HTR-8/SVneo (cell line): ENCODE measurements at places on chromosomes 16 and 17.

DNA sequence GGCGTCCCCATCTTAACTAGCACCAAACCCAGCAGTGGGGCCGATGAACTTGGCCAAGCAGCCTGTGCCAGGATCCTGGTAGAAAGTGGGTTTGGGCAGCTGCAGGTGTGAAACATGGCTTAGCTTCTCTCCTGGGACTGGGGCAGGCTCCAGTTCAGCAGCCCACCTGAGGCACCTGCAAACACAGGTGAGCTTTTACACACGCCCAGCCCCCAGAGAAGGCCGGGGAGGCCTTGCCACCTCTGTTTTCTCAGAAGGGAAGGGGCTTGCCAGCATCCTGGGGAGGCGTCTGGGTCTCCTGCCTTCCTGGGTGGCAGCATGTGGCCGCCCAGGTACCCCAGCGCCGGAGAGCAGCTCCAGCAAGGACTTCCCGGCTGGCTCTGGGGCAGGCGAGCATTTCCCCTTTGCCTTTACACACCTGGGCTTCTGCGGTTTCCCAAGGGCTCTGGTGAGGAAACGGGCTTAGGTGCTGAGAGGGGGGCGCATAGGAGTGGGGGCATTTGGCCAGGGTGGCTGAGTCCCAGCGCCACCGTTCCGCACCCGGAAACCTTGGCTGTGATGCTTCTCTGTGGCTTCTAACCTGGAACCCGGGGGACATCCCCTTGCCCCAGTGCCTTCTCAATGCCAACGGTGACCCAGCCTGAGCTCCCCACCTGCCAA lies 81.6 kb upstream of the CBX4 start:
- DNase-seq = no peak

DNA sequence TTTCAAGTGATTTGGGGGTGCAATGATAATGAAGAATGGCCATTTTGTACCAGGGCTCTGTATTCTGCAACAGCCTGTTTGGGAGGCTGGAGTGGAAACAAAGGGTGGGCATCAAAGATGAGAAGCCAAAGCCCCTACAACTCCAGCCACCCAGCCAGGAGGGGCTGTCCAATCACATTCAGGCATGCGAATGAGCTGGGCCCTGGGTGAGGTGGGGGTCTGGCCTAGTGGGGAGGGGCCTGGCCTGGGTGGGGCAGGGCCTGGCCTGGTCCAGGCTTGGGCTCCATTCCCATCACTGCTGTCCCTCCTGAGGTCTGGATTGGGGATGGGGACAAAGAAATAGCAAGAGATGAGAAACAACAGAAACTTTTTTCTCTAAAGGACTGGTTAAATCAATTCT lies 6.4 kb downstream of the AOC3 start:
- DNase-seq = no peak

- DNase-seq = no peak
These were observed 1.5 kb upstream of the MAPK7 start for GRCh38 chr17:19376811-19377210.

DNA sequence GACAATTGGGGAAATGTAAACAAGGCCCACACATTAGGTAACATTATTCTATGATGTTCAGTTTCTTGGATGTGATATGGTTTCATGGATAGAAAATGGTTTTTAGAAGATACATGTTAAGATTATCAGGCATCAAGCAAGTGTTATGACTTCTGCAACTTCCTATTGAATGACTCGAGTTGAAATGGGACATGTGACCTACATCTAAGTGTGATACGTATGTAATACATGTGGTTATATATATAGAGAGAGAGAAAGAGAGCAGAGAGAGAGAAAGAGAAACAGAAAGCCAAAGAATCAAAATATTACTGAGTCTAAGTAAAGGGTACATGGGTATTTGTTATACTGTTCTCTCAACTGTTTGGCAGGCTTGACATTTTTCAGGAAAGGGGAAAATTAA lies 1.7 kb downstream of the TMEM170A start:
- no peak for DNase-seq

DNA sequence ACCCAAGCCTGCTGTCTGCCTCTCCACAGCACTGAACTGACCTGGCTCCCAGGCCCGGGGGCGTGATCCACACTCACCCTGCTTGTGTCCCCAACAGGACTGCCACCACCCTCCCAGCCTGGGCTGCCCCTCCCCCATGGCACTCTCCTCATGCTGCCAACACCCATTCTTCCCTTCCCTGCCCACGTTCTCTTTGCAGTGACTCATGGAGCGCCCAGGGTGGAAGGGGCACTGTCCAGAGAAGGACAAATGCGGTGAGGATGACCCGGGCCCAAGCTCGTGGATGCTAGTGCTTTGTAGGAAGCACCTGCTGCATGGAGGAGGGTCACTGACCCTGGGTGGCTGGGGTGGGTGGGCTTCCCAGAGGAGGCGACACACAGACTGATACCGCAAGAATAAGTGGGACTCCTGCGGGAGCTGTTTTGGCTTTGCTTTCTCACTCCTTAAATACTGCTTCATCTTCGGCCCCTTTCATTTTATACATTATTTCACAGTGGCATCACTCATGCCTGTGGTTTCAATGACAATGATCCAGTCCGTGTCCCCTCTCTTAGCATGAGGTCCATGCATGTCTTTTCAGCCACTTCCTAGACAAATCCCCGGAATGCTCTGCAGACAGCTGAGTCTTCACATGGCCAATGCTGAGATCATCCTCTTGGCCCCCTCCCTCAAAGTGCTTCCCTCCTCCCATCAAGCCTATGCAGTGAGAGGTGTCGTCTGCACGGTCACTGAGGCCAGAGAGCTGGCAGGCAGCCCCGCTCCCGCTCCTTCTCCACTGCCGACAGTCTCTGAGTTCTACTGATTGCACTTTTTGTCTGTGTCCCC lies 17.6 kb downstream of the CDK5R1 start:
- DNase-seq = no peak

DNA sequence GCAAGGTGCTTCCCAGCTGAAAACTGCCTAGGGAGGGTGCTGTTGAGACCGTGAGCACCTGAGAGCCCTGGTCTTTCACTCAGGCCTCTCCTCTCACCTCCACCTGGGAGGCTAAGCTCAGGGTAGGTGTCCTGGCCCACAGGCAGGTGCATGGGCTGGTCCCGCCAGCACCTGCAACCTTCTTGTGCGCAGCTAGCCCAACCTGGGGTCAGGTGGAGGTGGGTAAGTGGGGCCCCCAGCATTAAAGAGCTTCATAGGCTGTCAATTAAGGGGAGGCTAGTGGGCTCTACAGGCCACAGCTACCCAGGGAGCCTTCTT lies 8.7 kb downstream of the ADCY7 start:
- DNase-seq = no peak

DNA sequence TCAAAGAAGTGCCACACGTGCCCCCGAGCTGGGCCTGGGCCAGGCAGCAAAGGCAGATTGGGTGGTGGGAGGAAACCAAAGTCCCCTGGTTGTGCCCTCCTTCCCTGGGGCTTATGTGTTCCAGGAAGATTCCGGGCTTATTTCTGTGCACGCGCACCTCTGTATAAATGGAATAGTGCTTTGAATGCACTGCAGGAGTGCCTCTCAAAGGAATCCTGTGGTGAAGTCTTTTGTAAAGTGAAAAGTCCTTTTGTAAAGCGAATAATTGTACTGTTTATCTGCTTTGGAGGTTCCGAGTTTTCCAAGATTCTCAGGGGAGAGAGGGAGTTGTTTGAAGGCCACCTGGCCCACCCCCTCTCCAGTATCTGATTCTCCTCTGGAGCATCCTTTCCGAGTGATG lies 26.8 kb downstream of the C17orf75 start:
- DNase-seq = no peak

DNA sequence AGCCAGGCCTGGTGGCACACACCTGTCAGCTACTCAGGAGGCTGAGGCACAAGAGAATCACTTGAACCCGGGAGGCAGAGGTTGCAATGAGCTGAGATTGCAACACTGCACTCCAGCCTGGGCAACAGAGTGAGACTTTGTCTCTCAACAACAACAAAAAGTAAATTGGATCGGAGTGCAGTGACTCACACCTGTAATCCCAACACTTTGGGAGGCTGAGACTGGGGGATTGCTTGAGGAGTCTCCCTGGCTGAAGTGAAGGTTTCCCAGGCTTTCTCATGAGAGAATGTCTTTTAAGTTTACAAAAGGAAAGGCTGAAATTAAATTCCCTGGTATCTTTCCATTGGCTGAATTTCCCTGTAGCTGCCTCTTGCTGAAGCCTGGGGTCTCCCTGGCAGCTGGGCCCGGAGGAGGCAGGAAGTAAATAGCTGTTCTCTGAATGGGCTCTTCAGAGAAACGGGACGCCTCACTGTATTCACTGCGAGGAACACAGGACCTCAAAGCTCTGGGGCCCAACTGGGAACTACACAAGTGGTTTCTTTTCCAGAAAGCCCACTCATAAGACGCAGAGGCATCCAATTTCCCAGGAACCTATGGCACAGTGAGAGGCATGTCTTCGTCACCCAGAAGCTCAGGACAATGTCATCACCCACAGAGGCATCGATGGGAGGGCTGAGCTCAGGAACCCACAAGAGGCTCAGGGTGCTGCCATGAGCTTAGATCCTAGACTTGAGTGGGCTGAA lies 77.4 kb upstream of the SMURF2 start:
- DNase-seq = no peak

GRCh38 chr16:11409398-11409797 lies 64.1 kb downstream of the RMI2 start:
- DNase-seq = no peak

- DNase-seq = no peak
These were observed 9.0 kb downstream of the KRT24 start for GRCh38 chr17:40694584-40694983.

DNA sequence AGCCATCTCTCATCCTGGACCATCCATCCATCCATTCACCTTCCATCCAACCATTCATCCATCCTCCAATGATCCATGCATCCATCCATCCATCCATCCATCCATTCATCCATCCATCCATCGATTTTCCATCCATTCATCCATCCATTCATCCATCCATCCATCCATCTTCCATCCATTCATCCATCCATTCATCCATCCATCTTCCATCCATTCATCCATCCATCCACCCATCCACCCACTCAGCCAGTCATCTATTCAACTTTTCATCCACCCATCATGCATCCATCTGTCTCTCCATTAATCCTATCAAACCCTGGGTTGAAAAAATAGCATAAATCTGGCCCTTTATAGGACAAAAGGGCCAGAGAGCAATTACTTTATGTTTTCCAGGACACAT lies 158.3 kb upstream of the WSCD1 start:
- no peak for DNase-seq

DNA sequence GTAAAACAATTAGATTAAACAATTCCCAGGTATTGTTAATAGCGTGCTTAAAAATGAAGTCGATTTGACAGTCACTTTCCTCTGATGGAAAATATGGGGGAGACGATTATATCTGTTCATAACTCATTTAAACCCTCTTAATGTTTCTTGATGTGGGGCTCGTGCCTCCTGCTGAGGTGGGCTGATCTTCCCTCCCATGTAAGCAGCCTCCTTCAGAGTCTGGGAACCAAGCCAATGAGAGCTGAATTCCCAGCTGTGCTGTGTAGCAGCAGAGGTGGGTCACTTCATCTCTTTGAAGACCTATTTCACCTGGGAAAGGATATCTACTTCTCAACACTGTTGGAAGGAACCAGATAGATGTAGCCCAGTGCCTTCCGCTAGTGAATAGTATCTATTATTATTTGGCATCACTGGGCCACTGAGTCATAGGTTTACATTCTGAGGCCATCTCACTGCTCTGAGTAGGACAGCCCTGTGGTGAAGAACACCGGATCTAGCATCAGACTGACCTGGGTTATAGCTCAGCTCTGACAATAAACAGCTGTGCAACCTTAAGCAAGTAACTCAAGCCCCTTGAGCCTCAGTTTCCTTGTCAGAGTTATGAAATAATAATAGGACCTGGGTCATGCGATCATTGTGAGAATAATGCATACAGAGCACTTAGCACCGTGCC lies 85.3 kb upstream of the C16orf82 start:
- no peak for DNase-seq

DNA sequence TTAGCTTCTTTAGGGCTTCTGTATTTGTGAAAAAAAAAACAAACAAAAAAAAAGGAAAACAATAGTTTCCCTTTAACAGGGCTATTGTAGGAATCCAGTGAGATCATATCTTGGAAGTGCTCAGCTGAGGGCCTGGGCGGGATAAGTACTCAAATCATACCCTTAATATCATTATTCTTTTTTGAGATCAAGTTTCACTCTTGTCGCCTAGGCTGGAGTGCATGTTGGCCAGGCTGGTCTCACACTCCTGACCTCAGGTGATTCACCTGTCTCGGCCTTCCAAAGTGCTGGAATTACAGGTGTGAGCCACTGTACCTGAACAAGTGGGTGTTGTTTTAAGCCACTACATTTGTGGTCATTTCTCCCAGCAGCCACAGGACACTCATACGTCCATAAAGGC lies 87.0 kb downstream of the CDH13 start:
- DNase-seq = no peak

DNA sequence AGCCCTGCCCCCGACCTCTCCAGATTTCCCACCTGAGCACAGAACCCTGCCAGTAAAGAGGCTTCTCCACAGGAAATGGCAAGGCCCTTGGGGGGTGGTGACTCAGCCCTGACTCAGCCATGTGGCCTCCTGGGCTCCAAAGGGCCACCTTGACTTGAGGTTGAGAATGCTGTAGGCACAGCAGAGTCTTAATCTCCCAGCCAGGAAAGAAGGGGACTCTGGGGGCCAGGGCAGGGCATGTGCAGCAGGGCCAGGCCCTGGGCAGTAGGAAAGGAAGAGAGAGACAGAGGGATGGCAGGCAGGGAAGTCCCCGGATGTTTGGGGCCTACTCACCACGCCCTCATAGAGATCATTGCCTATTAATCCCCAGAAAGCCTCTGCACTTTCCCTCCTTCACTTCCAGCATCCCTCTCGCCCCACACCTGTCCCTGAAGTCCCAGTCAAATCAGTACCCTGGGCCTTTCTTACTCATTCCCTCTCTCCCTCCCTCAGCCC lies 4.8 kb upstream of the ITGA3 start:
- peak; percentile 95 for DNase-seq

- DNase-seq = no peak
These were observed 967 bp upstream of the CDH15 start for GRCh38 chr16:89170346-89171215.

DNA sequence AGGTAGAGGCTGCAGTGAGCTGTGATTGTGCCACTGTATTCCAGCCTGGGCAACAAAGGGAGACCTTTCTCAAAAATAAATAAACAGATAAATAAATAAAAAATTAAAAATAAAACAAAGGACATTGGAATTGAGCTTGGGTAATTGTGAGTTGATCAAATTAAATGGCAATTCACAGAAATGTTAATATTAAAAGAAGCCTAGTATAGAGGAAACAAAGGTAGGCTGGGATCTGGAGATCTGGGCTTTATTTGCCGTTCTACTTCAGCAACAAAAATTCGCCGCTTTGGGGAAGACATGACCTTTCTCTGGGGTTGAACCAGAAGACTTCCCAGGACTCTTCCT lies 332 bp upstream of the VPS25 start:
- DNase-seq = no peak

DNA sequence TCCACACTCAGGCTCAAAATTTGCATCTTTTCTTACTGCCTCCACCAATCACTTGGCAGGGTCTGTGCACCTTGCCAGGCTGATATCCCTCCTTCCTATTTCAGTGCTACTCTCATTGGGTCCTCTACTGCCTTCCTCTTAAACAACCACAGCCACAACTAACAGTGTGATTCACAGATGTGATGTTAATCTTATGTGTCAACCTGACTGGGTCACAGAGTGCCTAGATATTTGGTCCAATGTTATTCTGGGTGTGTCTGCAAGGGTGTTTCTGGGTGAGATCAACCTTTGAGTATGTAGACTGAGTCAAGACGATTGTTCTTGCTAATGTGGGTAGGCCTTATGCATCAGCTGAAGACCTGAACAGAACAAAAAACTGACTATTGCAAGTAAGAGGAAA lies 51.3 kb upstream of the IRX6 start:
- no peak for DNase-seq
